ENCODE measurements at places on chromosomes 4 and X. TPM values are rescaled to one million over a fixed set of nuclear protein-coding genes. Genes with fewer than 3 reads are reported as not detected.

DNA sequence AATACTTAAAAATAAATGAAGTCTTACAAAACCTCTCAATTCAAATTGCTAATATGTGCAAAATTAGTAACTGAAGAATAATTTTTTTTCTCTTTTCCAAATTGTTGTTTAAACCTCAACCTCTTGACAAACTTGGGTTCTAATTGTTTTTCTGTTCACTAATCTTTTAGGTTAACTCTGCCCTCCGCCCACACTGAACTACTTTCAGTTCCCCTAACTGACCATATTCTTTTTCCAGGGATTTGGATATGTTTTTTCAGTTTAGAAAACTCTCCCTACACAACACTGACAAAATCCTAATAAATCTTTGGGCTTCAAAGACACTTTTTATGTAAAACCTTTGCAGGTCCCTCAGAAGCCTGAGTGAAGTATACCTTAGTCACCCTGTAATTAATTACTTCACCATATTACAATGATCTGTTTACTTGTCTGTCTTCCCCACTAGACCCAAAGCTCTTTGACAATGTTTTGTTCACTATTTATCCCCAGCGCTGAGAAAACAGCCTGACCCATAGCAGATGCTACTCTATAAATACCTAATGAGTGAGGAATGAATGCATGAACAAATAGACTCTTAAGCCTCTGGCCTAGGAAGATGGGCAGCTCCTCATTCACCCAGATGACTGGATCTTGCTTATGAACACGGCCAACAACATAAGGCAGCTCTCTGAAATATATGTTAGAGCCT lies 134.9 kb downstream of the MAML3 start:
- no peaks in the 10 kb centered on the region for H3K27me3 ChIP-seq
- H3K4me1 ChIP-seq = peaks cover 5% of the 10 kb centered on the region
- no peak overlapping the region for H3K27ac ChIP-seq
- H3K36me3 ChIP-seq = no peaks in the 10 kb centered on the region
- no peak for DNase-seq
- no peak overlapping the region for H3K4me3 ChIP-seq

DNA sequence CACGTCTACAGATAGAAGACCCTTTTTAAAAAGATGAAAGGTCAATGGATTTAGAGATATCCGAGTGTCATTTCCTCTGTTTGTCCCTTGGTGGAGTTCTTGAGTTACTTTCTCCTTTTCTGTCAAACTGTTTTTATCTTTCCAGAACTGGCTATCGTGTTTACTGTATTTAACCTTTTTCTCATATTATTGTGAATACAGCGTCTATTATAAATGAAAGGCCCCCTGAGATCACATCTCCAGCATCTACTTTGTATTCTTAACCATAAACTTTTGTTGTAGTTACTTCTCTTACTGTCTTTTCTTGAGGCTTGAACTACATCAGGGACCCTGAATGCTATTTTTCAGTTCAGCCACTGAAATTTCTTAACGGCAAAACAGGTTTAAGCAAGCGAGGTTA lies 4.0 kb upstream of the PCDH7 start:
- peak overlapping the region; percentile 92 for H3K27ac ChIP-seq
- peak; percentile 79 for DNase-seq
- no peaks in the 10 kb centered on the region for H3K36me3 ChIP-seq
- H3K27me3 ChIP-seq = no peaks in the 10 kb centered on the region

DNA sequence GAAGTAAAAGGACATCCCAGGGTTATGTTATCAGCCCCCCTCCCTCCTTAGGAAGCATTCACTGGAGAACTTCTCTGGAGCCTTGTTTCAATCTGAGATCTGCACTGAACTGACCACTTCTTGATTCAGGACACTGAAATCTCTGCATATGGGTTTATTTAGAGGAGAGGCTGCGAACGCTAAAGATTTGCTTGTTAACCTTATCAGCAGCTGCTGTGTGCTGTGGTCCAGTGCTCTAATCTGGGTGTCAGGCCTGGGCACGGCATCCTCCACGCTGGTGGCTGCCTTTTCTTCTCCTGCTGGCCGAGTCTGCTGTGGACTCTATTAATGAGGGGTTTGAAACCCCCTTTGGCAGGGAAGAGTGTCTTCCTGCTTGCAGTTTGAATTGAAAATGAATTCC lies 1094.7 kb upstream of the TENM3 start:
- no peaks in the 10 kb centered on the region for H3K27me3 ChIP-seq
- peak; percentile 22 for DNase-seq
- no peak overlapping the region for H3K27ac ChIP-seq

GRCh38 chr4:139668658-139669201 lies 3.1 kb downstream of the MGST2 start:
- peaks cover 4% of the 10 kb centered on the region for H3K4me1 ChIP-seq
- no peaks in the 10 kb centered on the region for H3K27me3 ChIP-seq
- no peak overlapping the region for H3K4me3 ChIP-seq
- no peak overlapping the region for H3K27ac ChIP-seq
- H3K36me3 ChIP-seq = no peaks in the 10 kb centered on the region
- no peak for DNase-seq

GRCh38 chr4:179344861-179345260 lies 1902.6 kb upstream of the AGA start:
- no peak for DNase-seq
- no peaks in the 10 kb centered on the region for H3K36me3 ChIP-seq
- H3K4me1 ChIP-seq = no peaks in the 10 kb centered on the region
- no peak overlapping the region for H3K27ac ChIP-seq
- no peak overlapping the region for H3K4me3 ChIP-seq

DNA sequence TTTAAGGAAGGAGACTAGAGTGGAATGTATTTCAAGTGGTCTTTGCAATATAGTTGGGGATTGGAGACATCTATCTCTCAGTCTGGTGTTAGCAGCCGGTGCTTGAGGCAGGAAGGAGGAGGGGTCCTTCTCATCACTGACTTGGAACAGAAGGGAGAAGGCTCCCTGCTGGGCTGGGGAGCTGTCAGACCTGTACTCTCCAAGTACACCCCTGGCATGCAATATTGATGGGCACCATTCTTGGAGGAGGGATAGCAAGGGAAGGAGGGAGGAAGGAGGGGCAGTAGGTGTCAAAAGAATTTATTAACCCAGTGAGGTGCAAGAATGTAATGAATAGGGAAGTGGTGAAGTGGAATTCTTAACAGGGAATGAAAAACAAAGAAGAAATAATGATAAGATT lies 338.8 kb downstream of the UNC5C start:
- no peaks in the 10 kb centered on the region for H3K36me3 ChIP-seq
- no peaks in the 10 kb centered on the region for H3K27me3 ChIP-seq
- DNase-seq = no peak
- H3K27ac ChIP-seq = no peak overlapping the region
- no peak overlapping the region for H3K4me3 ChIP-seq

Gene JADE1
- 27.5 TPM for total RNA-seq

DNA sequence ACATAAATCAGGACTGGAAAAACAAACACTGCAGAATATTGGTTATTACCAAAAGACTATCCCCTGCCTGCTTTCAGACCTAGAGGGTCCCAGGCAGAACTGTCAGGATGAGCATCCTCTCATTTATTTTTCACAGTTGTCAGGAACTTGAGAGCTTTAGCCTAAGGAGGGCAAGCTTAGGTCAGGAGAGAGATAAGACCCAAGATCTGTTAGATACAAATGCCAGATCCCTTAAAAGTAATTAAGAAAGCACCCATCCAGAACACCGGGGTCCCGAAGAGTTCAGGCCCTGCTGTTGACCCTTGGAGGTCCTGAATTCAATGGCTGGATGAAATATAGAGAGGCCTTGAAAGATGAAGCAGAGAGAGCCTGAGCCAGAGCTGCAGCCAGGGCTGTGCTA lies 5.9 kb upstream of the MAGEB3 start:
- H3K4me3 ChIP-seq = no peak overlapping the region
- no peak for DNase-seq
- H3K27me3 ChIP-seq = no peaks in the 10 kb centered on the region
- no peak overlapping the region for H3K27ac ChIP-seq
- no peaks in the 10 kb centered on the region for H3K36me3 ChIP-seq
- H3K4me1 ChIP-seq = no peaks in the 10 kb centered on the region

- no peaks in the 10 kb centered on the region for H3K36me3 ChIP-seq
- no peak overlapping the region for H3K4me3 ChIP-seq
- no peak overlapping the region for H3K27ac ChIP-seq
- no peak for DNase-seq
These were observed 337.0 kb upstream of the MAGEB16 start for GRCh38 chrX:35461164-35461563.

DNA sequence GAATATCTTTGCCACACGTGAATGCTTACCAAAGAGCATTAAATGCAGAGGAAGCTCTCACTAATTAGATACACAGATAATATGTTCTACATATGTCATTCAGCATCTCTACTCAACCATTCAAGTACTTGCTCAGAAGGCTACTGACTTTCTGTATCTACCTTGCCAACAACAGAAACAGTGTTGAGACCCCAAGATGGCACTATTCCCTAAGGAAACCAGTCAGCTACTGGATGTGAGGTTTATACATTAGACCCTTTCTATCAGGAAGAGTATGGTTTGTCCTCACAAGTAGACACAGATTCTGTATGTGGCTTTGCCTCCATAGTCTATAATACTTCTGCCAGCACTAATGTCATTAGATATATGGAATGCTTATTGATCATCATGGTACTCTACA lies 443.9 kb upstream of the INTU start:
- H3K4me3 ChIP-seq = no peak overlapping the region
- no peaks in the 10 kb centered on the region for H3K4me1 ChIP-seq
- no peaks in the 10 kb centered on the region for H3K36me3 ChIP-seq

GRCh38 chrX:56268888-56269287 lies 36.7 kb downstream of the KLF8 start:
- H3K27ac ChIP-seq = no peak overlapping the region
- H3K4me1 ChIP-seq = no peaks in the 10 kb centered on the region
- H3K27me3 ChIP-seq = no peaks in the 10 kb centered on the region
- H3K36me3 ChIP-seq = no peaks in the 10 kb centered on the region

DNA sequence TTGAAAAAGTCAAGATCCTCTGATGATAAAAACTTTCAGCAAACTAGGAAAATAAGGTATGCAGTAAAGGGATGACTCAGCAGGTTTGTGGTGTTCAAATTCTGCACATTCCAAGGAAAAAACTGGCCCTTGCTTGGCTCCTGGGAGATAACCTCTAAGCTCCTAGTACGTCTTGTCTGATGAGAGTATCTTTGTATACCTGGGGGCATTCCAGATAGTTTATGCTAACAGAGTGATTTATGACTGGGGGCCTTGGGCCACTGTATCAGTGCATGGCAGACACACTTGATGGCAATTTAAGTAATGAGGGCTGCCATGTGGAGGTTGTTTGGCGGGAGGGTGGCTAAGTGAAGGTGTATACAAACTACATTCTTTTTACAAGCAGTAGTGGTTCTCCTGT lies 56.9 kb downstream of the NSG1 start:
- H3K4me3 ChIP-seq = no peak overlapping the region
- H3K36me3 ChIP-seq = 0 out of 2 replicates have a peak, but pooled peaks cover 2% of the 10 kb centered on the region
- H3K27me3 ChIP-seq = no peaks in the 10 kb centered on the region
- H3K4me1 ChIP-seq = peaks cover 7% of the 10 kb centered on the region
- DNase-seq = no peak

DNA sequence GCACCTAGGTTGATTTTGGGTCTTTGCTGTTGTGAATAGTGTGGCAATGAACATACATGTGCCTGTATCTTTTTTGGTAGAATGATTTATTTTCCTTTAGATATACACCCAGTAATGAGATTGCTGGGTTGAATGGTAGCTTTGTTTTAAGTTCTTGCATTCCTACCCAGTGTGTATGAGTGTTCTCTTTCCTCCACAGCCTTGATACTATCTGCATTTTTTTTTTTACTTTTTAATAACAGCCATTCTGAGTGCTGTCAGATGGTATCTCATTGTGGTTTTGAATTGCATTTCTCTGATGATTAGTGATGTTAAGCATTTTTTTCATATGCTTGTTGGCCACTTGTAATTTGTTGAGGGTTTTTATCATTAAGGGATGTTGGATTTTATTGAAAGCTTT lies 351.8 kb upstream of the GNPDA2 start:
- H3K36me3 ChIP-seq = peaks cover 2% of the 10 kb centered on the region
- no peak overlapping the region for H3K27ac ChIP-seq
- H3K4me1 ChIP-seq = no peaks in the 10 kb centered on the region
- DNase-seq = no peak

DNA sequence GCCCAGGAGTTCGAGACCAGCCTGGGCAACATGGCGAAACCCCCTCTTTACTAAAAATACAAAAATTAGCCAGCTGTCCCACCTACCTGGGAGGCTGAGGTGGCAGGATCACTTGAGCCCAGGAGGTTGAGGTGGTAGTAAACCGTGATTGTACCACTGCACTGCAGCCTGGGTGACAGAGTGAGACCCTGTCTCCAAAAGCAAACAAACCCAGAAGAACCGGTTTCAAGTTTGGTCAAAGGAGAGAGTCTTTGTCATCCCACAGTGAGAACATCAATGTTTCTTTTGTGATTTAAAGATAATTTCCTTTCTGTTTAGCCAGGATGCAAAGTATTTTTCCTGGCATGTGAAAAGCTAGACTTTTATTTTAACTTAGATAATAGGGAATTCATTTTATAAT lies 26.7 kb downstream of the PDK3 start:
- no peak for DNase-seq
- H3K27me3 ChIP-seq = no peaks in the 10 kb centered on the region
- H3K4me3 ChIP-seq = no peak overlapping the region
- peaks cover 4% of the 10 kb centered on the region for H3K4me1 ChIP-seq

GRCh38 chrX:103927030-103927429 lies 35.4 kb upstream of the TMSB15B start:
- H3K36me3 ChIP-seq = no peaks in the 10 kb centered on the region
- no peaks in the 10 kb centered on the region for H3K27me3 ChIP-seq

- no peak overlapping the region for H3K27ac ChIP-seq
- H3K36me3 ChIP-seq = no peaks in the 10 kb centered on the region
- no peak overlapping the region for H3K4me3 ChIP-seq
- H3K4me1 ChIP-seq = no peaks in the 10 kb centered on the region
- H3K27me3 ChIP-seq = no peaks in the 10 kb centered on the region
- DNase-seq = peak; percentile 42
These were observed 521.7 kb downstream of the PPARGC1A start for GRCh38 chr4:23368081-23368697.

Gene GLRA2
- not detected for total RNA-seq

- no peaks in the 10 kb centered on the region for H3K27me3 ChIP-seq
- no peak overlapping the region for H3K4me3 ChIP-seq
These were observed 61.2 kb downstream of the PAQR3 start for GRCh38 chr4:78878031-78878430.

DNA sequence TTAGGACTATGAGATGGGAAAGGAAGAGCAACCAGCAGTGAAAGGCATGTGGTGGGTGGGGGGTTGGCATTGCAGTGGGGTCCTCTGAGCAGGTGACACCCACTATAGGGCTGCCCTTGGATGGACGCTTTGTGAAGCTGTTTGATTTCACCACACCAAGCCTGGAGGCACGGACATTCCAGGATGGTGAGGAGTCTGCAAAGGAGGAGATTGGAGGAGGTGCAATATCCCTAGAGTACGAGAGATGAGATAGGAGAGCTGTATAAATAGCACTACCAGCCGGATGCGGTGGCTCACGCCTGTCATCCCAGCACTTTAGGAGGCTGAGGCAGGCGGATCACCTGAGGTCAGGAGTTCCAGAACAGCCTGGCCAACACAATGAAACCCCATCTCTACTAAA lies 42.3 kb downstream of the SHOX start:
- H3K27me3 ChIP-seq = no peaks in the 10 kb centered on the region
- H3K36me3 ChIP-seq = no peaks in the 10 kb centered on the region
- DNase-seq = no peak
- H3K4me1 ChIP-seq = no peaks in the 10 kb centered on the region
- no peak overlapping the region for H3K27ac ChIP-seq
- no peak overlapping the region for H3K4me3 ChIP-seq

Data from SJCRH30 (cell line).